A172 (cell line): ENCODE measurements at places on chromosomes 16 and 17. TPM values are rescaled to one million over a fixed set of nuclear protein-coding genes. Genes with fewer than 3 reads are reported as not detected.

DNA sequence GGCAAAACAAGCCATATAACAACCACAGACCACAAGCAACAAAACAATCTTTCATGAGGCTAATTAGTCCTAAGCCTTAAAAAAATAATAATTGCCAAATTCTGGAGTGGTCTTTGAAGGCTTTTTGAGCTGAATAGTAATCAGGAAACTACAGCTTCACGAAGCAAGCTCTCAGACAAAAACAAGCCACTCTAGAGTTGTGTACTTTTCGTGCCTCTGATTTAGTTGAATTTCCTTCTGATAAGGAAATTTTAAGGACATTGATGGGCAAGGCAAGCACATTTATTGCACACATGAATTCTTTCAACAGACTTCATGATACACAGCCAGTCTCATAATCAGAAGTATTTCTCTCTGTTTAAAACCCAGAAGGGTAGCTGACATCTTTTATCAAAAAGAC is 130.8 kb upstream of the IRX3 start:
- no peak for DNase-seq

DNA sequence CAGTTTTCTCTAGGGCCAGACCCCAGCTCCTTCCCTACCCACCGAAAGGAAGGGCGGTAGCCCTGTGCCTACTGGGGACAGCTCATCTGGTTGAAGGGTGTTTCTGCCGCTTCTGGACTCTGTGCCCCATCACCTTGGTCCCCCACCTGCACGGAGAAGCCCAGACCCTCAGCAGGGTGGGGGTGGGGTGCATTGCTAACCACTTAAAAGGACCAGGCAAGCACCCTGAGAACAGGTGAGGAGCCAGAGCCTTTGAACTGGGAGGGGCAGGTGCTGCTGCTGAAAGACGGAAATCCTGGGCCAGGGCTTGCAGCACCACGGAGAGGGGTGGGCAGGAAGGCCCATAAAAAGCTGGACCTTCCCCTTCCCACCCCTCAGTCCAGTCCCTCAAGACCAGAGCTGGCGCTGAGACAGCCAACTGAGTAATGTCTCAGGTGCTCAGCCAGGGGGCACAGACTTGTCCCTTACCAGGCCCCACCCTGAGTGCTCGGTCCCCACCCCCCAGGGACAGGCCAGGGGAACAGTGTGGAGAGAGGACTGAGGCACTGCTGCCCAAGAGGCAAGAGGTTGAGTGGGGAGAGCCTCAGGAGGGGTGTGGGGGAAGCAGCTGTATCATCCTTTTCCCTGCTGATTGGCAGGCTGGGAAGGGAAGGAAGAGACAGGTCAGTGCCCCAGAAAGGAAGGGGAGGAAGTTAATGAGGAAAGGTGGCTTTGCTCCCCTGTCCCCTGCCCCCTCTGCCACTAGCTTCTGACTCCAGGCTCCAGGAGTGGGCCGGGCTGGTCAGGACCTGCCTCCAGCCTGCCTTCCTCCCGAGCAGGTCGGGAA is 10.9 kb upstream of the SP2 start:
- DNase-seq = no peak

- no peak for DNase-seq
Measured at GRCh38 chr17:69018687-69019086, 42.0 kb downstream of the ABCA9 start.

GRCh38 chr17:50946891-50947781 is 81.0 kb upstream of the TOB1 start:
- DNase-seq = no peak

GRCh38 chr16:71345031-71345430 is 13.5 kb upstream of the CALB2 start:
- no peak for DNase-seq

GRCh38 chr17:2438823-2439222 is 38.0 kb upstream of the MNT start:
- no peak for DNase-seq

DNA sequence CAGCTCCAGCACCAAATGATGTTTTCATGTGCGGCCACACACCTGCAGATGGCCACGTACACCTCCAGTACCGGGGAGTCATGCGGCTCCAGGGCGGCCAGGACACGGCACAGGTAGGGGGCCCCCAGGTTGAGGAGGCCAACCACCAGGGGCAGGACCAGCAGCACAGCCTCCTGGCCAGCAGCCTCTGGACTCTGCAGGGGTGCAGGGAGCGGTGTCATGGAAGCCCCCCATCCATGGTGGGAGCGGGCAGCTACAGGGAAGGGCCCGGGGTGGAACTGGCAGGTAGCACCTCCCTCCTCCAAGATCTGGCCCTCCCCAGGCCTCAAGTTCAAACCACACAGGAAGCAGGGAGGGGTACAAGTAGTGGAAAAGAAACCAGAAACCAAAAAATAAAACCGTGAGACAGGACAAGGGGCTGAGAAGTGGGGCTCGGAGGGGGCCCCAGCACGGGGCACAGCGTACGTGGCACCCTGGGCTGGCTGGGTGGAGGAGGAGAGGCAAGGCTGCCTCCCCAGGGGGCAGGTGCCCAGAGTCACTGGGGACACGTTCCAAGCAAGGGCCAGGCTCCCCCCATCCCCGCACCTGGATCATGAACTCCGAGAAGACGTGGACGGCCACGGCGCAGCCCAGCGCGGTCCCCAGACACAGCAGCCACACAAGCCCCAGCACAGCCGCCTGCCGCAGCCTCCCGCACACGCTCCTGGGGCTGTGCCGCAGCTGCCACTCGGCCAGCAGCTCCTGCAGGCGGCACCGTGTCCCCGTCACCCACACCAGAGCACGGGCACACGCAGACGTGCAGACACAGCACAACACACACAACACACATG is 7.4 kb downstream of the TMC6 start:
- no peak for DNase-seq

Gene NPIPA3
- 0.50 and 0.72 TPM in 2 replicates for total RNA-seq

Gene C16orf92
- total RNA-seq = not detected in 2 replicates

DNA sequence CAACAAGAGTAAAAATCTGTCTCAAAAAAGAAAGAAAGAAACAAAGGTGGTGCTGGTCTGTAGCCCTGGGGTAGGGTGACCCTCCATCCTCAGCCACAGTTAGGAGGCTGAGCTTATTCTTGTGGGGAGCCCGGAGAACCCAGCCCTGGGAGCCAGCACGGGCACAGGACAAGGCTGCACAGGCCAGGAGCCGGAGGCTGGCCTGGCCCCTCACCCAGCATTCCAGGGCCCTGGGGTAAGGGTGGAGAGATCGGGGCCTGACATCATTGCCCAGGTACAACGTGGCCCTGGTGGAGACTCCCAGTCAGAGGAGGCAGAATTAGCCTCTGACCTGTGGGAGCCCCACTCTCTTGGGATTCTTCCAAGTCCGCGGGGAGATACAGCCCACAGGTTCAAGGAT is 10.3 kb upstream of the KRT17 start:
- DNase-seq = no peak
